DMS79 treated with DMSO at 0.1 percent for 48 hours (cell line): ENCODE measurements at places on chromosomes 11 and 22.
A peak's percentile ranks its signal among the peaks of the same experiment; 100 is the strongest.

DNA sequence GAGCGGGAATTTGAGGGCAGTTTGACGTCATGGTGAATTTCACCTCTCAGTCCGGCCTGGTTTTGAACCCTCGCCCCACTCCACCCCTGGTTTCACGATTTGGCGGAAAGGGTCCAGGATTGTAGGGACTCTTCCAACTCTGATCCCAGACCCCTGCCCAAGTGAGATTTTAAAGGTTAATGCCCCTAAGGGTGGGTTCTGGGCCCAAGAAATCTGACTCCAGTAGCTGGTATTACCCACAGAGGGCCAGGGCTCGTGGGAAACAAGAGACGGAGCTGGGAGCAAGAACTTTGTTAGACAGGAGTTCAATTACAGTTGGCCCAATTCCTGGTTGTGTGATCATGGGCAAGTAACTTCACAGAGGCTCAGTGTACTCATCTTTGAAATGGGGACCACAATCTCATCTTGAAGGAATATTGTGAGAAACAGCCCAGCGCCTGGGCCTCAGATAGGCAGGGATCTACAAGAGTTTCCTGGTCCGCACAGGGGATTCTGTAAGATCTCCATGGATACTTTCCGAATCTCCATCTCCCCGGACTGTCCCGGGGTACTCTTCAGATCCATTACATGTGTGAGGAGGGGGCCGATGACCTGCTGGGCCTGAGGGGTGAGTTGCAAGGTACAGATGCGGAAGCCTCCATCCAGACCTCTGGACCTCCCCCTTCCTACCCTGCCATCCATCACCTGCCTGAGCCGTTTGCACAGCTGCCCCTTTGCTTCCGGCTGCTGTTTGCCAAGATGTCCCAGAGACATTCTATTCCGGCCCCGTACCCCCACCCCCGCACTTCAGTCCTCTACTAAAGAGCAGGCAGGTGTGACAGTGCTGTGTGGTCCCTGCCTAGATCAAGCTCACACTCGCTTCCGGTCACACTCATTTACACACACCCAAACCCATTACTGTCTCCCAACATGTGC is 687 bp upstream of the CALCA start:
- DNase-seq, result peak; percentile 41

DNA sequence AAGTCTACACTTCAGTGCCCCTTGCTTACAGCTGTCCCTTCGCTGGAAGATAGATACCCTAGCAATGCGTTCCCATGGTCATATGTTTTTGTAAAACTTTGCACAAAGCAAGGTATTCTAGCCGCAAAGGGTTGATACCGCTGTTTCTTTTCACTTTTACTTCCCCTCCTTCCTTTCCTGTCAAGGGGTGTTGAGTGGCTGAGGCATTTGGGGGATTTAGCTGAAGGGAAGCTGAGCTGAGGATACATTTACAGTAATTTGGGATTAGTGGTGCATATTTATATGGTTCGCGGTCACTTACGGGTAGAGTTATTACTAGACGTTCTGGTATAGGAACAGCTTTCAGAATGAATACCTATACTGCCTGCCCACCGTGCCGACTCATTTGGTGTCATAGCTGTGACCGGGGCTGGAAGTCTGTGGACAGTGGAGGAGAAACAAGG is 86.9 kb upstream of the WNT11 start:
- DNase-seq, result no peak

- peak; percentile 50 for DNase-seq
These were observed 3.9 kb downstream of the FDX1 start for GRCh38 chr11:110433393-110434333.

DNA sequence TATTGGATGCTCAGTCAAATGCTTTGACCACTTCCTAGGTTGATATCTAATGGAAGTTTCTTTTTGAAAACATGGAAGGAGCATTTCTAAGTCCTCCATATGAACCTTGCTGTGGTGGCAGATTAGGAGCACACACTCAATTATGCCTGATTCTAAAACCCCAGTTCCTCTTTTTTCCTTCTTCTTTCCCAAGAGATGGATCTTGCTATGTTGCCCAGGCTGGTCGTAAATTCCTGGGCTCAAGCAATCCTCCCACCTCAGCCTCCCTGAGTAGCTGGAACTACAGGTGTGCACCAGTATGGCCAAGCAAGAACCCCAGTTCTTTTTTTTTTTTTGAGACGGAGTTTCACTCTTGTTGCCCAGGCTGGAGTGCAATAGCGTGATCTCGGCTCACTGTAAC is 3.0 kb downstream of the LYVE1 start:
- DNase-seq, result no peak

- peak; percentile 63 for DNase-seq
These were observed 12.8 kb downstream of the MACROD1 start for GRCh38 chr11:64152841-64153691.

- no peak for DNase-seq
These were observed 86.9 kb downstream of the LDLRAD3 start for GRCh38 chr11:36030731-36031281.

DNA sequence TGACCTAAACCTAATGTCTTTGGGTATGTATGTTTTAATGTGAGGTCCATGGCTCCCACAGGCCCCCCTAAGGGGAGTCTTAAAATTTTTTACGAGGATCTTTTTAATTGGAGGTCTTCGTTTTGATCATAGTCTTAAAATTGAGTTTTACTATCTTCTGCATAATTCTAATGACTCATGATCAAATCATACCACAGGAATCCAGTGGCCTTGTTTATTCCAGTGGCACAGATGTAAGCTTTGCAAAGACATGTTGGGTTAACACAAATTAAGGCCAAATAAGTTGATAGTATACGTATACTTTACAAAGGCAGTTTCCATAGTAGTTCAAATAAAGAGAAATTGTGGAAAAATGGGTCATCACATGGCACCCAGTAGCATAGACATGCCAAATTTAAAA is 33.9 kb upstream of the FJX1 start:
- DNase-seq, result no peak

- DNase-seq, result no peak
These were observed 6.5 kb upstream of the MFNG start for GRCh38 chr22:37492428-37493344.
